ENCODE measurements at places on chromosomes 5 and 9. TPM values are rescaled to one million over a fixed set of nuclear protein-coding genes. Genes with fewer than 3 reads are reported as not detected.

PRR16 gene
- 1.5 TPM for total RNA-seq

KDM3B gene
- total RNA-seq, result 75.1 TPM

DNA sequence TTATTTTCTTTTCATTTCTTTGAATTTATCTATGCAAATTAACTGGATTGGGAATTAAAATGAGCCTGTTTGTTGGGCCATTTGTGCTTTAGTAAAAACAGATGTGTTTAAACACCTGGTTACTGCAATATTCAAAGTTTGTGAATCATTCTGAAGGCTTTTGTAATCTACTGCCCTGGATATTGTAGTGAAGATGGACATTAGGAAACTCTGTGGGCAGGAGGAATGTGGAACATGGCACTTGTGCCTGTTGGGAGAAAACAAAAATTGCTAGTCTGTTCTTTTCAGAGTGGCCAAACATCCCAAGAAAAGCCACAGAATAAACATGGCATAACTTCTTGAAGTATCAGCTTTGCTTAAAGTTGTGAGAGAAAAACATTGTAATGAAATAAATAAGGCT, 40.8 kb downstream of the CHSY3 start:
- DNase-seq, result no peak

- no peak for DNase-seq
These were observed 135.4 kb upstream of the CCDC152 start for GRCh38 chr5:42621242-42621641.
